ENCODE measurements at places on chromosomes 5 and 9.

DNA sequence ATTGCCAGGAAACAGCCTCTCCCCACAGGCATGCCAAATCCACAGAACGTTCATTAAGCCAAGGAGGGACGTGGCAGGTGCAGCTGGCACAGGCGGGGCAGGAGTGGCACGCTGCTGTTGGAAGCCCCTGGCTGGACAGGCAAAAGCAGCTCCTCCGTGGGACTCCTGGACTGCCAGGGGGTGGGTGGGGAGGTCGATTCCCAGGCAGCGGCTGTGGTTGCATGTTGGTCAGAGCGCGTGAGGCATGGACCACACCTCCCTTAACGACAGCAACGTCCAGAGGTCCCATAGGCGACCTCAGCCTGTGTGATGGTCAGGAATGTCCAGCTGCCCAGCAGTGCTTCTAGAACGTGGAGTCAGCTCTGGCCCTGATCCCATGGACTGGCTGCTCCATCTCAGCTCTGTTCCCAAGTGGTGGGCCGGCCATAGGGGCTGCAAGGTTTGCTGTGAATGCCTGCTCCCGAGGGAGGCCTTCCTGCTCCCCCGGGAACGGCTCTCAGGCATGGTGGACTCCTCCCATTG, 6.9 kb downstream of the SLC6A19 start:
- DNase-seq, result no peak

DNA sequence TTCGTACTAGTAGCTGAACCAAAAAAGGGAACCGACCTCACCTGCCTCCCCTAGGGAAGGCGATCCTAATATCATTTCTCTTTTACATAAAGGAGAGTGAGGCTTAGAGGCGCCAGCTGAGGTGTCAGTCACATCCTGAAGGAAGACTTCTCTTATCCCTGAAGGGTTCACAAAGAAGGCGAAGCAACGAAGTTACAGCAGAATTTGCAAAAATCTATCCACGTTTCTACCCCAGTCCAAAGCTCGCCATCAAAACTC, 598 bp upstream of the KIAA1191 start:
- DNase-seq, result no peak

- DNase-seq, result no peak
Observed at GRCh38 chr9:6450641-6451375, 37.8 kb downstream of the UHRF2 start.

DNA sequence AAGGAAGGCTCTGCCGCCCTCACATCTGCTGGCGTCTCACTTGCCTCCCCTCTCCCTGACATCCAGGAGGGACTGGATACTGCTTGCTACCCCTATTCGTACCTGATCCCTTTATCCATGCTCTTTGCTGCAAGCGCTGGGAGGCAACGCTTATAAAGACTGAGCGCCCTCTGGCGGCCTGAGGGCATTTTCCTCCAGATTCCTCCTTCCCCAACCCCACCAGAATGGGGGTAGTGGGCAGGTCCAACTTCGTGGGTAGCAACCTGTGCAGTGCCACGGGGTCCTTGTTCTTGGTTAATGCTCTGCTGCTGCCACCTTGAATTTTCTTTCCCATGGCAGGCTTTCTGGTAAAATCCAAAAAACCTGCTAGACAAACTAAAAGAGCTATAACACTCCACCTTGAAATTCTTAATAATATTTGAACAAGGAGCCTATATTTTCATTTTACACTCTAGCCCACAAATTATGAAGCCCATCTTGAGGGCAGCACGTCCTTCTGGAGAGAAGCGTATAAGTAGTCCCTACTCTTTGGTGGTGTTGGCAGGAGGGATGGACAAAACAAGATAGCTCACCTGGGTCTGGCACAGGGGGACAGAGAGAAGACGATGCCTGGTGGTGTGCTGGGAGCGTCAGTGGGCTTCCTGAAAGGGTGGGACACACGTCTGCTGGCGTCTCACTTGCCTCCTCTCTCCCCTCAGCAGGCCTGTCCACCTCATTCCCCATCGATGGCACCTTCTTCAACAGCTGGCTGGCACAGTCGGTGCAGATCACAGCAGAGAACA, 52.5 kb downstream of the JADE2 start:
- DNase-seq, result peak; percentile 3

DNA sequence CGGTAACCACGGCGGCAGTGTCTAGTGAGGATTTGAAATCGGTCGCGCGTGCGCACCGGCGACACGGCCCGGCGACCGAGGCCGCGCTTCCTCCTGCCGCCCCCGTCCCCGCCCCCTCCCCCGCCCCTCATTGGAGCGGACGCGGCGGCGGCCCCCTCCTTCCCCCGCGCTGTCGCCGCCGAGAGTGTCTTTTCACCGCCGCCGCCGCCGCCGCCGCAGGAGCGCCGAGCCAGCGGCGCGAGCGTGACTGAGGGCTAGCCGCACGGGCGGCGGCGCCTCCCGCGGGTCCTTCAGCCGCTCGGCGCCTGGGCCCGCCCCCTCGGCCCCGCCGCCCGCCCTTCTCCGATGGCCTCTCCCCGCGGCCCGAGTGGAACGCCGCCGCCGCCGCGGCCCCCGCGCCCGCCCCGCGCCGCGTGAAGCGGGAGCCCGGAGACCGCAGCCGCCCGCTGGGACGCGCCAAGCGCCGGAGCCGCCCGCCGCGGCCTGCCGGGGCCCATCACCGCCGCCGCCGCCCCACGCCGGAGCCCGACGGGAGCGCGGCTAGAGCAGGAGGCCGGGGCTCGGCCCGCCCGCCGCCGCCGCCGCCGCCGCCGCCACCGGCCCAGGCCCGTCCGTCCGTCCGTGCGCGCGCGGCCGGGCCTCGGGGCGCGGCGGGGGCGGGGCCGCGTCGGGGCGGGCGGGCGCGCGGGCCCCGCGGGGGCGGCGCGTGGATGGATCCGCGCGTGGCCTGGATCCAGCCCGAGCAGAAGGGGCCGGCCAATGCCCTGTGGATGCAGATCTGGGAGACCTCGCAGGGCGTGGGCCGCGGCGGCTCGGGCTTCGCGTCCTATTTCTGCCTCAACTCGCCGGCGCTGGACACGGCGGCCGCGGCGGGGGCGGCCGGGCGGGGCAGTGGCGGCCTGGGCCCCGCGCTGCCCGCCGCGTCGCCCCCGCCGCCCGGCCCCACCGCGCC, at the start of gene TENT4A:
Gene TENT4A, plus strand, starts transcription at position 159 of the 952 bp plus-strand sequence. Its CDS starts 552 bp downstream, at position 711.
- no peak for DNase-seq

- DNase-seq, result no peak
Observed at GRCh38 chr5:56145511-56145910, 87.6 kb downstream of the ANKRD55 start.

GRCh38 chr5:133456933-133457402, 155.4 kb downstream of the FSTL4 start:
- no peak for DNase-seq

- no peak for DNase-seq
Observed at GRCh38 chr5:163362840-163363371, 74.5 kb upstream of the CCNG1 start.

DNA sequence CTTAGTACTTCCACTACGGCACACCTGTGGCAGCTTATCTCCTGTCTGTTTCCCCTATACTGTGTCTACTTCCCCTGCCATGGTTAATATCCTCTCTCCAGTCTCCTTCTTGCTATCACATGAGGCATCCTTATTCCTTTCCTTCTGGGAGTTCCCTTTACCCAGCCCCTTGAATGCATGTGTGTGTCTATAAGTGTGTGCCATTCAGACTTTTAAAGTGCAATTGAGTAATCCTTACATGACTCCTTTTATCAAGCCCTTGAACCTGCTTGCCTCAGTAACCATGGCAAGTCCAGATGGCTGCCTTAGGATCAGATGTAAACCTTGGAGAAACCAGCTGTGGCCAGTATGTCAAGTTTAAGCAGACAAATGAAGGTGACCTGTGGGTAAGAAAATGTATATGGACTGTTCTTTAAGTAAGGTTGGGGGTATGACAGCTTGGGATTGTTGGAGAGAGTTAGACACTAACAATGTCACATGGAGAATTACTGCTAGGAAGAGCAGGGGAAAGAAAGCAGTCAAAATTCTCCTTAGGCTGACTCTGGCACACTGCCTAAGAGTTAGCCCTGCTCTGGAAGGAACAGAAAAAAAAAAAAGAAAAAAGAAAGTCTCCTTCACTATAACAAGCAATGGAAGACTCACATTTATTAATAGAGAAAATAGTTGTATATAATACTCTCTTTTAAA, 142.1 kb downstream of the HINT1 start:
- DNase-seq, result no peak

GRCh38 chr9:110126499-110126941, 81.4 kb downstream of the C9orf152 start:
- no peak for DNase-seq

- DNase-seq, result no peak
Observed at GRCh38 chr9:134628354-134628736, 13.3 kb upstream of the COL5A1 start.

DNA sequence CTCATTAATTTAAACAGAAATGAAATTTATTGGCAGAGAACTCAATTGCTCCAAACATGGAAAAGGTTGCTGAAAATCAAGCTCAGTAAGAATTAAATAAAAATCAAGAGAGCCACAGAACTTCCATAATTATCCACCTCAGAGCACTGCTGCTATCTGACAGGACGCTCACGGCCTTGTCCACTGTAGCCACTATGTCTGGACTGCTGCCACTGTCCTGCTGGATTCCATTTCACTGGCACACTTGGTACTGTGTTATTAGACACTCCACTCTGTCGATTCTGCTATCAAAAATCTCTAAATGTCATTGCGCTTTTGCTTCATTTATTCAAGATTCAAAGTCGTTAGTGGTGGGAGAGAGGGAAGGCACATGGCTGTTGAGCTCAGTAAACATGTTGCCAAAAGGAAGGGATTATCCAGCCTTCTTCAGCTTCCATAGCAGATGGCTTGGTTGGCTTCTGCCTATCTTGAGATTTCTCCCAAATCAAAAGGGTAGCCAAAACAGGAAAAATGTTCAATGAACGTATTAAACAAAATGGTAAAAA, 815.0 kb downstream of the CDH18 start:
- no peak for DNase-seq

DNA sequence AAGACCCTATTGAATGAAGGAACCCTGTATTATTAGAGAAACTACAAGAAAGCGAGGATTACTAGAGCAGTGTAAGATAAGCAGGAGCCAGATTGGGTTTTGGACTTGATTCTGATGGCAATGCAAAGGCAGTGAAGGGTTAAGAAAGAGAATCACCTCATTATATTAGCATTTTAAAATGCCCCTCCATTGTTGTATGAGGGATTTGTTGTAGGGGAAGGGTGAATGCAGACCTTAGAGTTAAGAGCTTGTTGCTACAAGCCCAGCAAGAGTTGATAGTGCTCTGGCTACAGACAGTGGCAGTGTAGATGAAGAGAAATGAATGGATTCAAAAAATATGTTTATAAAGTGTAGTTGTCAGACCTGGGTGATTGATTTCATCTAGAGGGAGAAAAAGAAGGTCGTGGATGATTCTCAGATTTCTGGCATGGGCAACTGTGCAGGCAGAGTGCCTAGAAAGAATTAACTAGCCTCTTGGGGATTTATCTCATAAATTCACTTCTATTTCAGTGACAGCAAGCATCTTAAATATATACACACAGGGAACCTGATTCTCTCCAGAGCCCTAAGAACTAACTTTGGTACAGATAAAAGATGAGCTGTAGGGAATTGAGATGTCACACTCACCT, 344.8 kb downstream of the ARRDC3 start:
- peak; percentile 8 for DNase-seq

DNA sequence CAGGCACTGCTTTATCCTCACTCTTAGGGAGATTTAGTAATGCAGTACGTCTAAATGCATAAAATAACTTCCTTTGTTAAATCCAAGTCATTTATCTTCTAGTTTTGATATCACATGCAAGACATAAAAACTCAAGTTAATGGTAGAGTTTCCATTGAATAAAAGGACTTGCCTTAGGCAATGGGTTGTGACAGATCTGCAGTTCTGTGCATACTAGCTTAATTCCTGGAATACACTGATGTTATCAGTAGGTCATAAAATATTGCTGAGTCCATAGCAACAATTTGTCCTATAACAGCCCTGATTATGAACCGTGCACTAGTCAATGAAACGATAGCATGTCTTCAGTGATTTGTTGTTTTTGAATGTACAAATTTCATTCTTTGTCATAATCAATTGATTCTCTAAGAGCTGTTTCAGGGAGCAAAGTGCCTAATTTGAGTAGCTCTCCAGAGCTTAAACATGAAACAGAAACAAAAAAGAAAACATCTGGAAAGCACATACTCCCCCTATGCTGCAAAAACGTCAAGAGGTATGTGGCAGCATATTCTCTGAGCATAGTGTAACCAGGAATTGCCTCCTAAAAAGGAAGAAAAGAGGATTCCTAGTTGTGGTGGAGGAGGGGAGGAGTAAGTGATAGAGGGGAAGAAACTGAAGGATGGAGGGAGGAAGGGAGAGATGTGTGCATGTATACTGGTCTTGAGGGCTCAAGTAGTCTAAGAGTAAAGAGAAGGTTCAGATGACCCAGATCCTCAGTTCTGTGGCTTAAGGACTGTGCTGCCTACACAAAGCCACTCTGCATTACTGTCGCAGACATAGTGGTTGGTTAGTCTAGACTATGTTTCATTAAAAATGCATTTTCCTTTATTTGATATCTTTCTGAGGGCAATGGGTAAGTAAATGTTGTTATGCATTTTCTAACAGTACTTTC, 589.2 kb downstream of the PRR16 start:
- no peak for DNase-seq

GRCh38 chr5:107557051-107557658, 113.6 kb downstream of the EFNA5 start:
- DNase-seq, result no peak

DNA sequence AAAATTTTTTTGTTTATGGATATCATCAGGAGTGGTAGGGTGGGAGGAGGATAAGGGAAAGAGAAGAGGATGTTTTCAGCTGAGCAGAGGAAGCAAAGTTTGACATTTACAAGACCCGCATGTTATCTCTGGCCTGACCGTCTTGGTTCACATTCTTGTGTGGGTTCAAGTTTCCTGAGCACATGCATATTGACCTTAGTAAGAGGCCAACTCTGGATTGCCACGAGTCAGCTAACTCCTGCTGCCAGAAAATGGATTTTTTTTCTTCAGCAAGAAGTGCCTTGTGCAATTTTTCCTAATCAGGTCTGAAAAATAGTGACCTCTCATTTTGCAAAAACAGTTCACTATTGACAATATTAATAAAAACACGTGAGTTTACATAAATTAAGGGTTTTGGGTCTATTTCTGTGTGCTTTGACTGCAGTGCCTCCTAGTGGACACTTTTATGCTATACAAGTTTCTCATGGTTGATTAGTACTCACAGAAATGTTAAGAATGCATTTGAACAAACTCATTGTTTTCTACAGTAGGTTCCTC, 27.1 kb upstream of the BASP1 start:
- DNase-seq, result no peak

GRCh38 chr9:102479191-102479590, 515.9 kb upstream of the CYLC2 start:
- DNase-seq, result no peak

DNA sequence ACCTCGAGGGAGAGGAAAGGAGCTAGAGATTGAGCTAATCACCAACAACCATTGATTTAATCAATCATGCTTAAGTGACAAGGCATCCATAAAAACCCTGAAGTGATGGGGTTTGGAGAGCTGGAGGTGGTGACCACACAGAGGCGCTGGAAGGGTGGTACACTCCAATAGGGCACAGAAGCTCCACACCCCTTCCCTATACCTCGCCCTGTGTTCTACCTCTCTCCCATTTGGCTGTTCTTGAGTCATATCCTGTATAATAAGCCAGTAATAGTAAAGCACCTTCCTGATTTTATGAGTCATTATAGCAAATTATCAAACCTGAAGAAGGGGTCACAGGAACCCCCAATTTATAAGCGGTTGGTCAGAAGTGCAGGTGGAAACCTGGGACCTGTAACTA, 18.3 kb downstream of the ACTL7B start:
- DNase-seq, result no peak

Measured in DMS153 (cell line).